WERI-Rb-1 (cell line): ENCODE measurements at places on chromosomes 16 and 17.

GRCh38 chr16:9528511-9529079, 437.2 kb downstream of the HAPSTR1 start:
- no peak for DNase-seq

GRCh38 chr17:75521951-75522727, 3.4 kb upstream of the LLGL2 start:
- no peak for DNase-seq

GRCh38 chr16:27769561-27770255, 219.8 kb downstream of the KATNIP start:
- peak; percentile 55 for DNase-seq

DNA sequence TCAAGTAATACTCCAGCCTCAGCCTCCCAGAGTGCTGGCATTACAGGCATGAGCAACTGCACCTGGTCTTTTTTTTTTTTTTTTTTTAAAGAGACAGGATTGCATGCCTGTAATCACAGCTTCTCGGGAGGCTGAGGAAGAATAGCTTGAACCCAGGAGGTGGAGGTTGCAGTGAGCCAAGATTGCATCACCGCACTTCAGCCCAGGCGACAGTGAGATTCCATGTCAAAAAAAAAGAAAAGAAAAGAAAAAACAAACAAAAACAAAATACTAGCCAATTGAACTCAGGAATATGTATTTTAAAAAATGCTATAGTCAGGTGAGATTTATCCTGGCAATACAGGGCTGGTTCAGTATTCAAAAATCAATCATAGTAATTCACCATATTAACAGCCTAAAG, 117.7 kb upstream of the TMEM97 start:
- no peak for DNase-seq

- DNase-seq = peak; percentile 59
Observed at GRCh38 chr16:64089697-64090096, 1032.2 kb downstream of the CDH11 start.

DNA sequence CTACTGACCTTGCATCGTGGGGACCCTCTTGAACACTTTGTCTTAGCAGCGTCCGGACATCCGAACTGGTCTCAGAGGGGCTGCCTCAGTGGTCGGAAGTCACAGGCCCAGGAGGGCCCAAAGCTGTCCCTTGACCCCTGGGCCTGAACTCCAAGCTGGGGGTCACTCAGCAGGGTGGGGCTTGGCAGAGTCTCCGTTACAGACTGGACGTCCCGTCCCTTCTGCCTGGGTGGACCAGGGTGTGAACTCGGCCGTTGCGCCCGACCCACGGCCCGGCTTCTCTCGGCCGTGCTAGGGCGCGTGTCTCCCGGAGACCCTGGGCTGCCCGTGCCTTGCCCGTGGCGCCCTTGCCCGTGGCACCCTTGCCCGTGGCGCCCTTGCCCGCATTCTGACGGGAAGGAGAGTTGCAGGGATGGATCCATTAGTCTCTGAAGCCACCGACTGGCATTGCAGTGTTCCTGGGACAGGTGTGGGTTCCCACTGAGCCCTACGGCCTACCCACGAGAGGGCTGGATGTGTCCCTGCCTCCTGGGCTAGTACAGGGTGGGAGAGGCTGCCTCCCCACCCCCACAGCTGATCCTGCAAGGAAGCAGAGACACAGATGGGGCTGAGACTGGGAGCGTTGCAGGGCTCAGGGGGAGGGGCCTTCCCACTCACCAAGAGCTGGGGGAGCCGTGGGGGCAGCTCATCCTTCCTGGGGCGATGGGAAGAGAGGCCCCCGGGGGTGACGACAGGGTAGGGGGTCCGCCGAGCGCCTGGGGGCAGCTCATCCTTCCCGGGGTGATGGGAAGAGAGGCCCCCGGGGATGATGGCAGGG, 4.9 kb downstream of the CACNA1H start:
- DNase-seq = peak; percentile 87

- DNase-seq = no peak
Observed at GRCh38 chr17:15744074-15744676, 12.1 kb downstream of the TBC1D26 start.

- no peak for DNase-seq
Observed at GRCh38 chr16:50692999-50693781, at the start of gene NOD2. Gene NOD2, plus strand, starts transcription at chr16:50693606. Its CDS starts 5,890 bp downstream, at chr16:50699496.

- peak; percentile 91 for DNase-seq
Observed at GRCh38 chr17:50056217-50056960, 479 bp downstream of the ITGA3 start.

DNA sequence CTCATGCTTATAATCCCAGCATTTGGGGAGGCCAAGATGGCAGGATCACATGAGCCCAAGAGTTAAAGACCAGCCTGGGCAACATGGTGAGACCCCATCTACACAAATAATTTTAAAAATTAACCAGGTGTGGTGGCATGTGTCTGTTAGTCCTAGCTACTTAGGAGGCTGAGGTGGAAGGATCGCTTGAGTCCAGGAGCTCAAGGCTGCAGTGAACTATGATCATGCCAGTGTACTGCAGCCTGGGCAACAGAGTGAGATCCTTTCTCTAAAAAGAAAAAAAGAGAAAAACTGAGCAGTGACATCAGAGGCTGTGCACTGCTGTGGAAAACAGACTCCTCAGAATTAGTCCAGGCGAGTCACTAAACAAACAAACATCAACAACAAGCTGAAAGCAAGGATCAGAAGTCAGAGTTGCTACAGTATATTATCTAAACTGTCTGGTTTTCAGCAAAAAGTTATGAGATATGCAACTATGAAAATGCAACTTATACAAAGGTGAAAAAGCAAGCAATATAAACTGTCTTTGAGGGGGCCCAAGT, 39.3 kb downstream of the CBFB start:
- no peak for DNase-seq

DNA sequence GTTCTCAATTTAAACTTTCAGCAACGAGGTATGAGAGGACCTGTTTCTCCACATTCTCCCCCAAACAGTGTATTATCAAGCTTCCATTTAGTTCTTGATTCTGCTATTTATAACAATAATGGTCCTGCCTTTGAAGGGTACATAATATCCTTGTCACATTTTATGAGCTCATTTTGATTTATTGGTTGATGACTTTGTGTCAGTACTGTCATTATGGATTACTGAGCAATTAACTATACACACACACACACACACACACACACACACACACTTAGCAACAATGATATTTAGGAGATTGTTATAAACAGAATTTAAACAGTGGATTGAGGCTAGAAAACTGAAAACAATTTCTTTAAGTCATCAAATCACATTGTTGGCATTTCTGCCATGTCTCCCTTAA, 7.0 kb downstream of the TMIGD1 start:
- DNase-seq = no peak
